ENCODE measurements at places on chromosomes 6 and 20. TPM values are rescaled to one million over a fixed set of nuclear protein-coding genes. Genes with fewer than 3 reads are reported as not detected.
A peak's percentile ranks its signal among the peaks of the same experiment; 100 is the strongest.

DNA sequence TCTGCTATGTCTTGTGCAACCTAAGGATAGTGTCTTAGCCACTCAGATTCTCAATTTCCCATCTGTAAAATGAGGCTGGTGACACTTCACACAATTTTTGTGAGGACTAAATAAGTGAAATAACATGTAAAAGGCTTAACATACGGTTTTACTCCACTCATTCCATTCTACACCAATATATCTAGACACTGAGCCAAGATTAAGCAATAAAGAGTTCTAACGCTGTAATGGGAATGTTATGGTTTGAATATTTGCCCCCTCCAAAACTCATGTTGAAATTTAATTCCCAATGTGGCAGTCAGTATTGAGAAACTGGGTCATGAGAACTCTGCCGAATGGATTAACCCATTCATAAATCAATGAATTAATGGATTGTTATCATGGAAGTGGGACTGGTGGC is 301.0 kb downstream of the HACE1 start:
- DNase-seq: no peak

DNA sequence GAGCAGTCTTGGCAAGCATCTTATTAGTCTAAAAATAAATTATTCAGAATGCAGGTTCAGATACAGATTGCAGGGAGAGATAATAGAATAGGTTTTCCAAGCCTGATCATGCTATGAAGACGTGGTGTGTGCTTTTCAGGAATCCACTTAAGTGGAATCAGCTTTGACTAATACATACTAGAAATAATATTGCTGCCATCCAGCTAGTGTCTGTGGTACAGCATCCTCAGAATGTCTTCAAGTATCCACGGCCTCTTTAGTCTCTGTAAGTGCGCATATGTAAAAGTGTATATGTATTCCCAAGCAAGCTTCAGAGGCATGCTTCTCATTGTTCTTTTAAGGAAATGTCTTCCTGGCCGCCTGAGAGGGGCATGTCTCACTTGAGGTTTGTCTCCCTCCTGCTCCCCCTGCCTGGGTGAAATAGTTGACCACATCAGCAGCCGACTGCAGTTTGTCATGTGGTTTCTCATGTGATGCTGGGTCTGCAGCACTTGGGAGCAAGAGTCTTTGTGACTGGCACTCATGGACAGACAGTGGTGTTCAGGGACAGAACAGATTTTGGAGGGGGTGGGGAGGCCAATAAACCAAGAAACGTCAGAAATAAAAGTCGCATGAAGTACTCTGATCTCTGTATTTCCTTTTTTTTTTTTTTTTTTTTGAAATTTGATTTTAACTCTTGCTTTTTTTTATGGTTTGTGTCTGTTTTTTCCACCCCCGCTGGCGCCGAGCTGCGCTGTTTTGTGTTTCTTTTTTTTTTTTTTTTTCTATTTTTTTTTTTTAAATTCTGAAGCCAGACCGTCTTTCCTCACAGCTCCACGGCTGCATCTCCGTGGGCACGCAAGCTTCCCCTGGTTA is 150.8 kb downstream of the PRL start:
- peak; percentile 56 for DNase-seq

The SPTLC3 gene
- total RNA-seq: 0.63 TPM

The C6orf141 gene
- 45.5 TPM for total RNA-seq

DNA sequence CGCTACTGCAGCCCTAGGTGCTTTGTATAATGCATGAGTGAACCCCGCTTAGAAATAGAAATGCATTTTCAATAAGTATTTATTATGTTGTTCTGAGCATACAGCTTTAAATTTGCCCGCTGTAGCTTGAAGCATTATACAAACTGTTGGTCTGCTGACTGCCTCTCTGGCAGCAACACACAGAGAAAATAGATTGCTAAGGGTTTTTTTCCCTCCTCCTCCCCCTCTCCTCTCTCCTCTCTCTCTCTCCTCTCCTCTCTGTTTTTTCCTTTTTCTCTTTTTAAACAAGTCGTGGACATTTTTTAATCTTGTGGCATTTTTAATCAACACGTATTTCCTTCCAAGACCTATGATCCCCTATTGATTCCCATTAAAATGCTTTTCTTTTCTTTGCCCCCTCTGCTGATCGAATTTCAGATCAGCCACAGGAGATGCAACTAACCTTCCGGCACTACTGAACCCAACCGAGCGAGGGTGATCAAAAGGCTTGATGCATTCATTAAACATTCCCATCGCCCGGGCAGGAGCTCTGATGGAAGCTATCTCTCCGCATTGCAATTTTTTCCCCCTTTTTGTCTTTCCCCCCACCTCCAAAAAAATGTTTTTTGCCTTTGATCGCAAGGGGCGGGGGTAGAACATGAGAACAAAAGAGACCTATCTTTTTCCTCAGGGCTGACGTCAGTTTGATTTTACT is 90.7 kb upstream of the ARID1B start:
- DNase-seq: peak; percentile 52

The NEU1 gene
- 73.0 TPM for total RNA-seq

GRCh38 chr6:127786109-127786508 is 114.7 kb downstream of the THEMIS start:
- no peak for DNase-seq

- peak; percentile 34 for DNase-seq
Measured at GRCh38 chr6:151068761-151069312, 170.9 kb upstream of the AKAP12 start.

The PSMA7 gene
- total RNA-seq: 337 TPM

DNA sequence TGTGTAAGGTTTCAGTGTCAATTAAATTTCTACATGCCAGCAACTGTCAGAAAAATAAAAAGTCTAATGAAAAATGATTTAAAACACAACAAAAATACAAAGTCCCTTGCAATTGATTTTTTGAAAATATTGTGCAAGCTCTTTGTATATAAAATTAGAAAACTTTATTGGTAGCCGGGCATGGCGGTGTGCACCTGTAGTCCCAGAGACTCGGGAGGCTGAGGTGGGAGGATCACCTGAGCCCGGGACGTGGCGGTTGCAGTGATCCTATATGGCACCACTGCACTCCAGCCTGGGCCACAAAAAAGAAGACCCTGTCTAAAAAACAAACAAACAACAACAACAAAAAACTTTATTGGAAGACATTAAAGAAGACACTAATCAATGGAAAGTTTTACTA is 6.0 kb upstream of the OVOL2 start:
- no peak for DNase-seq

DNA sequence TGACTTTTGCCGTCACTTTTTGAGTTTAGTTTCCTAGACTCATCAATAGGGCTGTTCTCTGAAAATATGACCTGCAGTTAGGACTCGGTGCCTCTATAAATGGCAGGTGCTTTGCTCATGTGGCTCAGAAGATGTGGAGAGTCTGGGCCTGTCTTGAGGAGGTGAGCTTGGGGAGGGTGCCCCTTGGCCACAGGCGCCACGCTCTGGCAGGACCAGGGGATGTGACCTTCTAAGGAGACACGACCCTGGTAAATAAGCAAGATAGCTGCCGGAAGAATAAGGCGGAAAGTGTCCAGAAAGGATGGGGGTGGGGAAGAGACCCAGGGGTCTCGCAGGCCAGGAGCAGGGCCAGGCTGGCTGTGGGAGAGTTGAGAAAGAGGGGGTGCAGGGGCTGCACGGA is 46.6 kb downstream of the TMEM242 start:
- DNase-seq: no peak

DNA sequence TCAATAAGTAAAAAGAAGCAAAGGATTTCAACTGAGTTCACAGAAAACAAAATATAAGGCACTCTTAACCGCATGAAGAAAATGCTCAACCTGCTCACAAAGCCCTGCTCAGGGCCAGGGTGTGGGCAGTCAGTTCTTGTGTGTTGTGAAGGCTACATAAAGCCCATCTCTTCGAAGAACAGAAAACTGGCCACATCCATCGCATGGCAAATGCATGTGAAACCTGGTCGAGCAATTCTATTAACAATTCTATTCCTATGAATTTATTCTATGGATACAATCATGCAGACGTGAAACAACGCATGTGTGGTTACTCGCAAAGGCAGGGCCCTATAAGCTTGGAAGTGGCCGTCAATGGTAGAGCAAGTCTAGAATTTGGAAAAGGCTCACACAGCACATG is 110.5 kb downstream of the PSMB1 start:
- no peak for DNase-seq

GRCh38 chr20:63890616-63891015 is 4.3 kb upstream of the DNAJC5 start:
- DNase-seq: no peak

The NKX2-2 gene
- not detected for total RNA-seq

DNA sequence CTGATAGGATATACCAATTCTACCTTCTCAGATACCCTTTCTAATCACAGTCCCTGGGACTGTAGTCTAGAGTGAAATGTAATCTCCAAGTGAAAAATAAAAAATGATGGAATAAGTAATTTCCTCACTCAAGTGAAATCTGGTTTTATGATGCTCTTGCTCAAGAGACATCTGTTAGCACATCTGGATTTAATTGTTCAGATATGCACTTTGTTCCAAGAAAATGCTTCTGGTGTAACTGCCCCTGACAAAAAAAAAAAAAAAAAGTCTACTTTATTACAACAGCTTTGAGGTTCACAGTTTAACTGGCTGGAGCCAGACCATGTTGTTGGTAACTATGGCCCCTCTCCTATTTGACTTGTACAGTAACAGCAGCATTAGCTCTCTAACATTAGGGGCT is 251.8 kb downstream of the BTBD9 start:
- DNase-seq: no peak

- no peak for DNase-seq
Measured at GRCh38 chr6:35691027-35691824, 2.5 kb upstream of the FKBP5 start.

The HAO1 gene
- not detected for total RNA-seq

GRCh38 chr20:34363465-34364222 is 571 bp downstream of the ITCH start:
- DNase-seq: peak; percentile 42

The ZNF165 gene
- 0.39 TPM for total RNA-seq

DNA sequence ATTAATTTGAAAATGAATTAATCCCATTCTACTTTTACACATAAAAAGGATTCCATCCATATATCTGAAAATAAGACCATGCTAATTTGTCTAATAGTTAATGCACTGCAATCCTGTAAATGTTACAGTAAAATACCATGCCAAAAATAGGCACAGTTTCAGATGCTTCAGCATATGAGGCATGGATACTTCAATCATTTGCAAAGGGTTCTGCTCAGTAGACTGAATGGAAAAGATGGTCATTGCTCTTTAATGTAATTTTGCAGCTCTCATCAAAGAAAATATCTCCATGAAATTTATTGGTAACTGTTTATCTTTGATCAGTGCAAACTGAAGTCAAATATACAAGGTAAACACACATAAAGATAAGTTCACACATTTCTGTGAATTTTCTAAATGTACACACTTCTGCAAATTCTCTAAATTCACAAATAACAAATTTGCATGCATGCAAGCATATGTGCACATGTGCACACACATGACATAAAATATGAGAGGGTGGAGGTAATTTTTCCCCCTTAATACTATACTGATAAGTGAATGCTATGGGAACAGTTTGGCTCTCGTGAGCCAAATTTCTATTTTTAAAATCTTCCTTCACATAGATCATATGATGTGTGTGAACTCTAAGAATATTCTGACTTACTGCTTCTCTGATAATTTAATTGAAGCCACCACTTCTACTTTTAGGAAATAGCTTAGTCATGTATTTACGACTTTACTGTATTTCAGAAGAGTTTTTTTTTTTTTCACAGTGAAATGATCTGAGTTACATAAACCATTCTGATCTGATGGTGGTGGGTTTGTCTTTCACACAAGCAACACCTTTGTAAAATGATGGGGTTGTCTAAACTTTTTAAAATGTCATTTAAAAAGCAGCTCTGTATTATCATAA is 996.8 kb upstream of the CITED2 start:
- no peak for DNase-seq

The ADAM33 gene
- under 0.01 TPM for total RNA-seq

- no peak for DNase-seq
Measured at GRCh38 chr20:37573626-37574198, 46.0 kb upstream of the BLCAP start.

DNA sequence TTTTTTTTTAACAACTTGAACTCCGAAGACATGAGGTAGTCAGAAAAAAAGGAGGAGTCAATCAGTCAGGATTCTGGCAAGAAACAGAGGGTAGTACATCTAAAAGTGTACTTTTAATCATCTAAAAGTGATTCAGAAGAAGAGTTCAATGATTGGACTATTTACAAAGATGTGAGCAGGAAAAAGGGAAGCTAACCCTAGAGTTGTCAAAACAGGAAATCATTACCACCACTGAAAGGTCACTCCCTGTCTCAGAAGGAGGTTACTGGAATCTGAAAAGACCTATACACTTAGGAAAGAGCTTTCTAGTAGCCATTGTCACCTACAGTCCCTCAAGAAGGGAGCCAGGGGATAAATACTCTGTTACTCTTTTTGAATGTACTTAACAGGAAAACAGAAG is 16.7 kb upstream of the LMBRD1 start:
- no peak for DNase-seq
